ENCODE measurements at places on chromosomes 3 and 15.

DNA sequence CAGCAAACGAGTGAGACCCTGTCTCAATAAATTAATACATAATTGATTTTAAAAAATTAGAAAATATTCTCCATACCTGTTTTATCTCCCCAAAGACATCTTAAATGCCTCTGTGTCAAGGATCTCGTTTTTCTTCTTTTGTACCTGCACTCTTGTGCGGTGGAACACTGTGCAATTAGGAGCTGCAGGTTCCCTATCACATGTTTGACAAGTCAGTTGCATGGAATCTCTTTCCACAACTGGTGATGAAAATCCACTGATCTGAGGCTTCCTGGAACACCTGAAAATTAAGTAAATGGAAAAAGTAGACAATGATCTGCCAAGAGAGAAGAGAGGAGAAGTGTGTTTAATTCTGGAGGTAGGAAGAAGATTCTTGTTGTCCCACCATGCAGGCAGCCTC is 3.0 kb upstream of the SNX22 start:
- no peak for DNase-seq

DNA sequence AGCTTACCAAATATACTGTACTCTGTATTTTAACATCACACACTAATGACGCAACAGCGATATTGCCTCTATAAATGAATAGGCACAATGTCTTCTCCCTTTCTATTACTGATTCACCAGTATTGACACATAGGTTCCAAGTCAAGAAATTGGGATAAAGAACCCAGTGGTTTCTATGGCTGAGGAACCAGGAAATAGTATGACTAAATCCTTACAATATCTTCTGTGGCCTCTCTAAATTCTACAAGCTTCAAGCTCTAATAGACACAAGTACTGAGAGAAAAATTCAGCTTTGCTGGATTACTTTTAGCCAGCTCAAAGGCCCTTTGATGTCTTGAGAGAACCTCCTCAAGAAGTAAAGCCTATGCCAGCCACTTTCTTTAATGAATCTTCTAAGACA is 162.5 kb downstream of the DPH6 start:
- DNase-seq: no peak

DNA sequence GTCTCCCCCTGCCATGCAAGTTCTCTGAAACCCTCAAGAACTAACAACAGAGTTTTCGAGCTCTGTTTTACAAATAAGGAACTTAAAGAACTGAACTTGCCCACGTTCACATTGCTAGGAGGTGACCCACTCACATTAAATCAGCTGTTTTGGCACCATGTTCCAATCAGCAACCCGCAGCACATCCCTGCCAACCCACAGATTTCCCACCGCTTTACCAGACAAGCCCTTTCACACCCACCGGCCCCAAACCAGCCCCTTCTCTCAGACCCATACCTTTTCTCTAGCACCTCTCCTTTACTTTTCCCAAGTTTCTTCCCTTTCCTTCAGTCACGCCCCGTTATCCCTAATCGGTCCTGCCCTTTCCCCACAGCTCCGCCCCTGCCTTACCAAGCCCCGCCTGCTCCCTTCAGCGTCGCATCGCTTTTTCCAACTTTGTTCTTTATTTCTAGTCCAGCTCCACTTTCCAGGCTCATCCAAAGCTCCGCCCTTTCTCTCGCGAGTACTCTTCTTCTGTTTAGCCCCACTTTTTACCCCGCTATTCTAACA is 804 bp upstream of the BRPF1 start:
- DNase-seq: no peak

- no peak for DNase-seq
Observed at GRCh38 chr15:31970007-31970406, 60.3 kb upstream of the CHRNA7 start.

DNA sequence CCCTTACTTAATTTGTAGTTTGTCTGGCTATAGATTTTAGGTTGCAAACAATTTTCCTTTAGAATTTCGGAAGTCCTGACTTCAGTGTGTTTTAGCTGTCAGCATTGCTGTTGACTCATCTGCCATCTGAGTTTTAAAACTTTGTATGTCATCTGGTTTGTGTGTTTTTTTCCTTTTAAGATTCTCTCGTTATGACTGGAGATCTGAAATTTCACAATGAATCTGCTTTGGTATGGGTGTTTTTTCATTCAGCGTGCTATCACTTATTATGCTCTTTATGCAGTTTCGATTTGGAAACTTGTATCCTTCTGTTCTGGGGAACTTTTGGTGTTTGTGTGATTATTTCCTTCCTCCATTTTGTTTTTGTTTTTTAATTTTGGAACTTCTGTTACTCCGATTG is 53.7 kb upstream of the ZNF280D start:
- DNase-seq: no peak

DNA sequence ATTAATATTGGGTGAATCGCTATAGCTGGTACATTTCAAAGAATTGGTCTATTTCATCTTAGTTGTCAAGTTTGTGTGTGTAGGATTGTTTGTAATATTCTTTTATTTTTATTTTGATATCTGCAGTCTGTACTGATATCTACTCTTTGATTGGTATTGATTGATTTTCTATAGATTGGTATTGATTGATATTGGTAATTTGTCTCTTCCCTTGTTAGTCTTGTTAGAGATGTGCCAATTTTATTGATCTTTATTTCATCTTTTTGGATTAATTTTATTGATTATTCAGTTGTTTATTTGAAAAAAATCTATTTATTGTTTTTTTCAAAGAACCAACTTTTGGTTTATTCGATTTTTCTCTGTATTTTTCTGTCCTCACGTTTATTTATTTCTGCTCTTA is 61.4 kb downstream of the TM2D3 start:
- no peak for DNase-seq

DNA sequence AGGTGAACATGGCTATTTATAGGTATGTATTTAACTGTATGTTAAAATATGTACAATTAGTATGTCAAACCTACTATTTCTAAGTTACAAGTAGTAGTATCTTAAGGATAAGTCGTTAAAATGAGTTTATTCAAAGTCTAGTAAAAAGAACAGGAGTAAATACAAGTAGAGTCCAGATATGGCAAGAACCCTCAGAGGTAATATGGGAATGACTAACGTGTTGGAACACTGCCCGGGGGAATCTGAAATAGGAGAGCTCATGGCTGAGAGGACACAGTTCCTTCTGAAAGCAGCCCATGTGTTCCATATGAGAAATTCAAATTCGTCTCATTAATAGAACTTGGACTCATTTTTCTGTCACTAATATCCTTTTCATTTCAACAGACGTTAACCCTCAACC is 158.8 kb downstream of the CLSTN2 start:
- DNase-seq: peak; percentile 58

DNA sequence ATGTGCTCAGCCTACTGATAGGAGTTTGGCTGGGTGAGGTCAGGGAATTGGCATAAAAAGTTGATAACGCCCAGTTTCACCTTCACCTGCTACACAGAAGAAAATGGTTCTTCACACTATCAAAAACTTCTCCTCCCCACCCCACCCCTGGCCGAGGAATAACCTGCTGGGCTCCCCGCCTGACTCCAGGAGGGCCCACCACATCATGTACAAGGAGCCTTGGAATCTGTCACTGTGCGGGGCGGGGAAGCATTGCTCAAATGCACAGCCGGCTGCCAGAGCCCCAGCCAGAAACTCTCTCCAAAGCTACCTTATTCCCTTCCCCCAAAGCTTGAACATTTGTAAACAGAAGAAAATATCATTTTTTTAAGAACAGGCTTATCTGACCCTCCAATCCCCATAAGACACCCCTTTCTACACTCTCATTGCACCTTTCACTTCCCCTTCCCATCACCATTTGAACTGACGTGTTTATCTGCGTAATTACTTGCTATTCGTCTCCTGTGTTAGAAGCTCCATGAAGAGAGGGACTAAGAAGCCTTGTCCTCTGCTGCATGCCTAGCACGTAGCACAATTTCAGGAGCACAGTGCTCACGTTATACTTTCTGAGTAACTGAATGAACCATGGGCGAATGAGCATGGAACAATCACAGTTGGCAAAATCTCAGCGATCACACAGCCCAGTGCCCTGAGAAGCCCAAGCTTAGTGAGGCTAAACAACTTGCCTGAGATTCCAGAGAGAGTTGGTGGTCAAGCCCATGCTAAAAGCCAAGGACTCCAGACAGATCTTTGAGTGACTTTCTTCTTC is 82.9 kb downstream of the HES1 start:
- no peak for DNase-seq

DNA sequence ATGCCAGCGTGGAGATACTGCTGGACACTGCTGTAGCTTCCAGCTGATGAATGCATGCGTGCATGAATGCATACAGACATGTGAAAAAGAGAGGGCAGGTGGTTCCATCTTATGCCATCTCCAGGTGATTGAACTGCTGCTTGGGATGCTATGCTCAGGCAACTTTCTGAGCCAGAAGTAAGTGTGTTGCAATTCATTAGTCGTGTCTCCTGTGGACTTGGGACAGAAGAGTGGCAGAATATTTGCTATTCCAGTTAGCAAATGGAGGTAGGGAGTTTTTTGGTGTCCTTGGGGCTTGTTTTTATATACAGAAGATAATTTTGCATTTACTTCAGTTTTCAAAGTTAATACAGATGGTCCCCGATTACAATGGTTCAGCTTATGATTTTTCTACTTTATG is 33.3 kb downstream of the ANKDD1A start:
- DNase-seq: no peak

- DNase-seq: no peak
Observed at GRCh38 chr3:125960456-125961288, 8.3 kb upstream of the ROPN1B start.

GRCh38 chr3:116445311-116445841 is at the start of gene LSAMP:
Gene LSAMP (minus strand): TSS chr3:116445487.
- DNase-seq: peak; percentile 66

- DNase-seq: no peak
Observed at GRCh38 chr3:192514754-192515663, 212.3 kb downstream of the FGF12 start.

GRCh38 chr3:58697561-58697960 is 31.0 kb upstream of the FAM3D start:
- DNase-seq: no peak

All from fibroblast of skin of left quadriceps (primary cell).